Right atrium auricular region (tissue), 2 donors: ENCODE measurements at places on chromosomes 2 and 18. TPM values are rescaled to one million over a fixed set of nuclear protein-coding genes. Genes with fewer than 3 reads are reported as not detected.

- no peaks in the 10 kb centered on the region for H3K4me1 ChIP-seq
- H3K27ac ChIP-seq = no peak overlapping the region
- H3K27me3 ChIP-seq = no peaks in the 10 kb centered on the region
These were observed 62.9 kb downstream of the MIB1 start for GRCh38 chr18:21803495-21803894.

GRCh38 chr2:233075966-233076339 is 15.8 kb downstream of the INPP5D start:
- H3K4me3 ChIP-seq = no peak overlapping the region
- no peaks in the 10 kb centered on the region for H3K27me3 ChIP-seq
- H3K27ac ChIP-seq = no peak overlapping the region
- no peaks in the 10 kb centered on the region for H3K36me3 ChIP-seq

GRCh38 chr18:62407660-62408059 is 82.5 kb downstream of the TNFRSF11A start:
- no peak overlapping the region for H3K4me3 ChIP-seq
- no peaks in the 10 kb centered on the region for H3K4me1 ChIP-seq
- no peak for DNase-seq

DNA sequence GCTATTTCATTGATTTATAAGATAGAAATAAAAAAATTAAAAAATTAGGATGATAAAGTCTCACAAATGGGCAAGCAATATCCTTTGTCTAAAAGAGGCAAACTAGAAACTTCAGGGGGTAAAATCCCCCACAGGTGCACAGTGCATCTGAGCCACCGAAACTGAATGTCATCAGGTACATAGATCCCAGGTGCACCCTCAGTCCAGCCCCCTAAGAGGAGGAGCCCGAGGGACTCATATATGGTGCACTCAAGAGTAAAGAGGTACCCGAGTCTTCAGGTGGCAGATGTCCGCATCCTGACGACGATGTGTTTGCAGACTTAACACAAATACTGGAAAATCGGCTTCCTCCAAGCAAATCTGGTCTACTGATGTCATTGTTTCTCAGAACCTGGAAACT is 11.3 kb downstream of the QPCT start:
- H3K4me1 ChIP-seq = no peaks in the 10 kb centered on the region
- H3K4me3 ChIP-seq = no peak overlapping the region
- no peaks in the 10 kb centered on the region for H3K36me3 ChIP-seq

DNA sequence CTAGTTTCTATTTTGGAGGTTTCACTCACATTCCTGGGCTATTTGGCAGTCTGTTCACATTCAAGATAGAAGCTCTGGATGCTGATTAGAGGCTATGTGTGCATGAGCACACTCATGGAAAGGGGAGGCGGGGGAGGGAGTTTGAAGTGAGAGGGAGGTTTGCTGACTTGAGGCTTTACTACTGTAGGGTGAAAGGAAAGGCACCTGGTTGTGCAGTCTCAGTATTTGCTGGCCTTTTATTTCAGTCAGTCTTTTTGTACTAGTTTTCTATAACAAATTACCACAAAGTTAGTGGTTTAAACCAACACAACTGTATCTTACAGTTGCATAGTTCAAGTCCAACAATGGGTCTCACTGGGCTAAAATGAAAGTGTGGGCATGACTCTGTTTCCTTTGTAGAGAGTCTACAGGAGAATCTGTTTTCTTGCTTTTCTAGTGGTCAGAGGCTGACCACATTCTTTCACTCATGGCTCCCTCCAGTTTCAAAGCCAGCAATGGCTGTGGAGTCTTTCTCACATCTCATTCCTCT is 47.7 kb upstream of the NR4A2 start:
- H3K4me3 ChIP-seq = no peak overlapping the region
- H3K27me3 ChIP-seq = no peaks in the 10 kb centered on the region
- no peaks in the 10 kb centered on the region for H3K36me3 ChIP-seq
- no peaks in the 10 kb centered on the region for H3K4me1 ChIP-seq
- no peak overlapping the region for H3K27ac ChIP-seq

DNA sequence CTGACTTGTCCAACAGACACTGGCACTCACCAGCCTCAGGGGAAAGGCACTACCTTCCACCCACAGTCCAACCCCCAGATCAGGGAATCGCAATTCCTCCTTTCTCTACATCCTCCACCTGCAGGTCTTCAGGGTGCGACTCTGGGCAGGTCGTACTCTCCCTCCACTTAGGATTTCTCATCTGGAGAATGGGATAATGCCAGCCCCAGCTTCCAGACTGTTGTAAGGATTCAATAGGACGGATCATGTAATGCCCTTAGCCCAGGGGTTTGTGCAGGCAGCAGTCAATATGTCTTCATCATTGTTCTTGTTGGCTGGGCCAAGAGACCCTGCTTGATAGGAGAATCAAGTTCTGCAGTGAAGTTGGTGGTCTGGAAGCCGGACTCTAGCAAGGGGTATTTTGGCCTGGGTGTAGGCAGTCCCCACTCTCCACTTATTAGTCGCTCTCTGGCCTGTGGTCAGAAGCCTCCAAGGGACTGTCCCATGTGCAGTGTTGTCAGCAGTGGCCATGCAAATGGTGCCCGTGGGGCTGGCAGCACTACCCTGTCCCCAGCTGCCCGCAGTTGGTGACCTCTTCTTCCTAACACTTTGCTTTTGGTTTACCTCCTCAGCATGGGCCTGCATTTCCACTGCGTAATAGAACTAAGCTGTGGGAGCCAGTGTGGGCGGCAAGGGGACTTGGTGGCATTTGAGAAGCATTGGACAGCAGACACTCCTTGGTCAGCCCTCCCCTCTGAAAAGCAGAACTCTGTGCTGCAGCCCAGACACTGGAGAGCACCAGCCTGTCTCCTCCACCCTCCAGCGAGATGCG is 172.4 kb upstream of the HS6ST1 start:
- no peak overlapping the region for H3K27ac ChIP-seq
- no peaks in the 10 kb centered on the region for H3K4me1 ChIP-seq
- no peaks in the 10 kb centered on the region for H3K27me3 ChIP-seq

DNA sequence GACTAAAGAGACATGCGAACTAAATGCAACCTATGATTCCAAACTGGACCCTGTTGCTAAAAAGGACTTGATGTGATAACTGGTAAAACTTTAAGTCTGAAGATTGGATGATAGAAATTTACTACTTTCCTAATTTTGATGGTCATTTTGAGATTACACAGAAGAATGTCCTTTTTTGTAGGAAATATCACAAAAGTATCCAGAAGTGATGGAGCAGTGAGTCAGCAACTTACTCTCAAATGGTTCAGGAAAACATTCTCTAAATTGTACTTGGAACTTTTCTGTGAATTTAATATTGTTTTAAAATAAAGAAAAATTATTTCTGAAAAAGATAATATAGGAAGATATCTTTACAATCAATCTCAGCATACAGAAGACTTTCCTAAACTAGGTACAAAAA is 19.9 kb downstream of the MBOAT2 start:
- no peak overlapping the region for H3K4me3 ChIP-seq
- no peak overlapping the region for H3K27ac ChIP-seq
- no peaks in the 10 kb centered on the region for H3K36me3 ChIP-seq
- no peaks in the 10 kb centered on the region for H3K4me1 ChIP-seq

DNA sequence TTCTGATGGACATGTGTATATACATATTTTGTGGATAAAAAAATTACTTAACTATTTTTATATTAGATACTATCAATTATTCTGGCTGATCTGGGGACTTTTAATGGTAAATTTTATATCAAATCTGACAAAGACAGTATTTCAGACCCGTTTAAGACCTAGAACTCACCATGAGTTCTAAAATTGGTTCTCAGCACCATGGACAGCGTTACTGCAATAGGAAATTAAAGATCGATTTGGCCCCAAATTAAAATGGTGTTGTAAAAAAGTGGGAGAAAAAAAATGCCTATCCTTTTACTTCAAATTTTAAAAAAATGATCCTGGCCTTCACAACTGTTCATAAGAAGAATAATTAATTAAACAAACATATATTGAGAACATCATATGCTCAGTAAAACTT is 919 bp upstream of the SCN2A start:
- H3K27me3 ChIP-seq = no peaks in the 10 kb centered on the region
- no peak overlapping the region for H3K27ac ChIP-seq
- H3K4me3 ChIP-seq = no peak overlapping the region
- H3K4me1 ChIP-seq = no peaks in the 10 kb centered on the region
- no peaks in the 10 kb centered on the region for H3K36me3 ChIP-seq

DNA sequence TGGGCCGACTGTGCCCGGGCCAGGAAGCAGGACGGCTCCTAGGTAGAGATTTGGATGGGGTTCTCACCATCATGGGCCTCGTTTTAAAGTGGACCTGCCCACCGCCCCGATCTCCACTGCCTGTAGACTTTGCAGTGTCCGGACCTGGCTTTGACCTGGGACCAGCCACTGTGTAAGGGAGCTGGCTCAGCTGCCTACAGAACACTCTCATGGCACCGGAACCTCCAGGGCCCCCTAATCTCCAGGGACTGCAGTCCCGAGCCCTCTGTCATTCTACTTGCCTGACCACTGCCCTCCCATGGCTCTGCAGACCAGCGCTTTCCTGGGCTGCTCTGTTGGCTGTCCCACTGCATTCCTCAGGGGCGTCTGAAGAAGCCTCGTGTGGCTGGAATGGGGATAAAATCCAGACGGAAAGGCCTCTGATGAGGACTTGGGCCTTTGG is 120.8 kb downstream of the GLI2 start:
- H3K27ac ChIP-seq = no peak overlapping the region
- H3K4me1 ChIP-seq = peaks cover 9% of the 10 kb centered on the region
- no peaks in the 10 kb centered on the region for H3K36me3 ChIP-seq
- no peak overlapping the region for H3K4me3 ChIP-seq
- DNase-seq = no peak

GRCh38 chr2:160918906-160919503 is 241.2 kb upstream of the TANK start:
- H3K4me3 ChIP-seq = no peak overlapping the region
- no peaks in the 10 kb centered on the region for H3K27me3 ChIP-seq
- no peaks in the 10 kb centered on the region for H3K36me3 ChIP-seq
- peak; percentile 71 for DNase-seq
- no peak overlapping the region for H3K27ac ChIP-seq

GRCh38 chr18:74243127-74243526 is 48.6 kb downstream of the CYB5A start:
- no peak overlapping the region for H3K4me3 ChIP-seq
- no peaks in the 10 kb centered on the region for H3K27me3 ChIP-seq
- no peaks in the 10 kb centered on the region for H3K4me1 ChIP-seq
- H3K27ac ChIP-seq = no peak overlapping the region
- no peaks in the 10 kb centered on the region for H3K36me3 ChIP-seq

- H3K27me3 ChIP-seq = no peaks in the 10 kb centered on the region
- H3K27ac ChIP-seq = no peak overlapping the region
- H3K4me1 ChIP-seq = no peaks in the 10 kb centered on the region
- no peak overlapping the region for H3K4me3 ChIP-seq
- no peak for DNase-seq
These were observed 12.5 kb downstream of the GLS start for GRCh38 chr2:190893157-190893556.

- H3K27me3 ChIP-seq = no peaks in the 10 kb centered on the region
- no peak overlapping the region for H3K4me3 ChIP-seq
- no peak for DNase-seq
- H3K4me1 ChIP-seq = no peaks in the 10 kb centered on the region
These were observed 28.1 kb downstream of the FAM171B start for GRCh38 chr2:186721956-186722355.

DNA sequence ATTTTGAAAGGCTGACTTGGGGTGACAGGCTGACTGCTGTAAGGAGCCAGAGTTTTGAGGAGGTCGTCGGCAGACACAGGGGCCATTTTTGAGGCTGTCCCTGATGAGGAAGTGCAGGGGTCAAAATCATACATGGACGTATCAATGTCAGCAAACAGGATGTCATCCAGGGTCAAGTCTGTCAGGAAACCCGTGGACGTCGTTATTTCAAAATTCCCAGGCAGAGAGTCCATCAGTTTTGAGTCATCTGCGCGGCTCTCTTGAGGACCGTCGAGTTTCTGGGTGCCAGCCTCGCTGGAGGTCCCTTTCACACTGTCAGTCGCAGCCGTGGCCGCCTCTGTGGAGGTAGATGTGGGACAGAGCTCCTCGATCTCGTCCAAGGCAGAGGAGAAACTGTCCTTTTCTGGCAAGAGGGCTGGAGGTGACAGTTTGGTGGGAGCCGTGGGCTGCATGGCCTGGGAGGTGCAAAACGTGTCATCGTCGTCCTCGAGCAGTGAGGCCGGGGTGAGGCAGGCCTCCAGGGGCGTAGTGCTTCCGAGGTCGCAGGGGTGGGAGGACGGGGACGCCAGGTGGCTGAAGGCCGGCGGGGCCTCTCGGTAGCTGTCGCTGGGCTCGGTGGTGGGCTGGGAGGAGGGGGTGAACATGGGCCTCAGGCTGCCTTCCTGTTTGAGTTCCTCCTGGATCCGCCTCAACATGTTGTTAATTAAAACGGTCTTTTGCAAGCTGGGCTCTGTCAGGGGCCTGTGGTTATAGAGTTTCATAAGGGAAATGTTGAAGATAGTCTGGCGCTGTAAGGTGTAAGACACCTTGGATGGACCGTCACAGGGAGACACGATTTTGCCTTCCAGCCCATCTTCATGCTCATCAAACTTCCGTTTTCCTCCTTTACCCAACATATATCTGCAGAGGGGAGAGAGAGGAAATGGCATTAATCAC is 17.5 kb downstream of the SERTAD2 start:
- DNase-seq = peak; percentile 42
- H3K4me3 ChIP-seq = no peak overlapping the region
- H3K27ac ChIP-seq = no peak overlapping the region
- H3K36me3 ChIP-seq = peaks cover 36% of the 10 kb centered on the region
- H3K27me3 ChIP-seq = no peaks in the 10 kb centered on the region

GRCh38 chr2:217120429-217120828 is 260.6 kb upstream of the TNP1 start:
- no peaks in the 10 kb centered on the region for H3K36me3 ChIP-seq
- no peaks in the 10 kb centered on the region for H3K27me3 ChIP-seq
- H3K27ac ChIP-seq = no peak overlapping the region
- H3K4me3 ChIP-seq = no peak overlapping the region
- no peak for DNase-seq

- no peaks in the 10 kb centered on the region for H3K4me1 ChIP-seq
- H3K36me3 ChIP-seq = peaks cover 88% of the 10 kb centered on the region
- peak overlapping the region; percentile 13 for H3K4me3 ChIP-seq
- H3K27ac ChIP-seq = peak overlapping the region; percentile 76
- DNase-seq = peak; percentile 58
These were observed 149.2 kb downstream of the PLEKHA3 start for GRCh38 chr2:178629463-178629862.

C2orf72 gene
- total RNA-seq = 0.08 TPM

CHN1 gene
- 9.3 TPM for total RNA-seq

NEURL3 gene
- total RNA-seq = not detected

SKOR2 gene
- not detected for total RNA-seq

COL4A4 gene
- total RNA-seq = 10.0 TPM

GPR35 gene
- 0.56 TPM for total RNA-seq

LIMS2 gene
- total RNA-seq = 80.2 TPM

LOXHD1 gene
- total RNA-seq = 0.11 TPM

POMC gene
- total RNA-seq = 12.6 TPM

TGFA gene
- total RNA-seq = 1.7 TPM

YIPF4 gene
- 16.0 TPM for total RNA-seq
